Stimulated activated CD4-positive, alpha-beta T cell treated with anti-CD3 and anti-CD28 coated beads, Interleukin-15, amount 100 ng/mL, for 1 hour (primary cell): ENCODE measurements at places on chromosomes 7 and 10.

DNA sequence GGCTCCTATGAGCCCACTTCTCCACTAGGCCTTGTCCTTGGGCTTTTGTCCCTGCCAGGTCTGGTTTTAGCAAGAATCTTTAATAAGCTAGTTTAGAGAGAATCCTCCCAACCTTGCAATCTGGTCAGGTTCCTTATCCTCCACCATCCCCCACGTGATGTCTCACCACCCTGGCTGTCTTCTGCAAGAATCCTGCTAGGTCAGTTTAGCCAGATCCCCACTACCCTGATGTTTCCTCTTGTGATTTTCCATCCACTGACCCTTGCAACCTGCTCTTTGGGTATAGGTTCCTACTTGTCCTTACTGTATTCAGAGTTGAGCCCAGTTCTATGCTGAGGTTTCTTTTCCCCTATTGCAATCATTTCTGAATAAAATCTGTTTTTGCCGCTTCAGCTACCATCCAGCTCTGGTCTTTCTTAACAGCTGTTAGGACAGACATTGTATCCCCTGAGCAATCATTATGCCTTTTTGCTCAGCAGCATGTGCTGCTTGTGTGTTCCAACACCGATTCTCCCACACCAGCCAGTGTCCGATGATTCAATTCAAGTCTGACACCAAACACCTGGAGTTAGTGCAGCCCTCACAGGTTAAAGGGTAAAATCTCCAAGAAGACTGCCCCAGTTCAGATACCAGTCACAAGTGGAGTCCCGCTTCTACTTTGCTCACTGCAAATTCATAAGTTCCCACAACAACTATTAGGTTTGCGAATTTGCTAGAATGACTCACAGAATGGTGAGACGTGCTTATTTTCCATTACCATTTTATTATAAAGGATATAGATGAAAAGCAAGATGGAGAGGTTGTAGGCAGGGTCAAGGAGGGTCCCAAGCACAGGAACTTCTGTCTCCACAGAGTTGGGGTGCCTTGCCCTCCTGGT lies 62.2 kb upstream of the ADCY1 start:
- no peak for DNase-seq

GRCh38 chr7:38211940-38212339 lies 33.9 kb downstream of the STARD3NL start:
- DNase-seq: no peak

DNA sequence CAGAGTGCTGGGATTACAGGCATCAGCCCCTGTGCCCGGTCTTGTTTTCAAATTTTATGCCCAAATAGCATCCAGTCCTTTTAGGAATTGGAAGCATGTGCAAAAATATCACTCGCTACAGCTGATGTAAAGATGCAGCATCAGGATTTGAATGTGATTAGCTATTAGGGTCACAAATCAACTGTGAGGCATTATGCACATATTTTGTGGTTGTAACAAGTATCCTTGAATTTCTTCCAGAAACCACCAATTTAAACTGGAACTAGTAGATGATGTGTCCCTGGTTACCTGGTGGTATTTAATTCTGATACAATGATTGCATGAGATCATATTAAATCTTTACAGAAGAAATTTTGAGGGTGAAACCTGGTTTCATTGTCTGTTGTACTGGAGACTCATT lies 41.0 kb upstream of the ITGA8 start:
- no peak for DNase-seq

DNA sequence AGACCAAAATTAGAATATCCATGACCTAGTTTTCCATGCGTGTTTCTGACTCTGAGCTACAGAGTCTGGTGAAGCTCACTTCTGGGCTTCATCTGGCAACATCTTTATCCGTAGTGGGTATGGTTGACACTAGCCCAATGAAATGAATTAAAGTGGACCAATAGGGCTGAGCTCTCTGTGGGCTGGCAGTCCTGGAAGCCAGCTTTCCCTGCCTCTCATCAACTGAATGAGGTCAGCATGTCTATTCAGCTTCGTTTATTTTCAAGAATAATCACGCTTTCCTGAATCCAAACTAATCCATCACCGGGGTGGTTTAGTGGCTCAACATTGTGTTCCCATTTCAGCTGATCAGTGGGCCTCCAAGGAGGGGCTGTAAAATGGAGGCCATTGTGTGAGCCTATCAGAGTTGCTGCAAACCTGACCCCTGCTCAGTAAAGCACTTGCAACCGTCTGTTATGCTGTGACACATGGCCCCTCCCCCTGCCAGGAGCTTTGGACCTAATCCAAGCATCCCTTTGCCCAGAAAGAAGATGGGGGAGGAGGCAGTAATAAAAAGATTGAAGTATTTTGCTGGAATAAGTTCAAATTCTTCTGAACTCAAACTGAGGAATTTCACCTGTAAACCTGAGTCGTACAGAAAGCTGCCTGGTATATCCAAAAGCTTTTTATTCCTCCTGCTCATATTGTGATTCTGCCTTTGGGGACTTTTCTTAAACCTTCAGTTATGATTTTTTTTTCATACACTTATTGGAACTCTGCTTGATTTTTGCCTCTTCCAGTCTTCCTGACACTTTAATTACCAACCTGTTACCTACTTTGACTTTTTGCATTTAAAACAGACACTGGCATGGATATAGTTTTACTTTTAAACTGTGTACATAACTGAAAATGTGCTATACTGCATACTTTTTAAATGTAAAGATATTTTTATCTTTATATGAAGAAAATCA lies 35.5 kb downstream of the CAV1 start:
- DNase-seq: no peak

- no peak for DNase-seq
Observed at GRCh38 chr7:95104739-95105138, 197.3 kb downstream of the PPP1R9A start.

DNA sequence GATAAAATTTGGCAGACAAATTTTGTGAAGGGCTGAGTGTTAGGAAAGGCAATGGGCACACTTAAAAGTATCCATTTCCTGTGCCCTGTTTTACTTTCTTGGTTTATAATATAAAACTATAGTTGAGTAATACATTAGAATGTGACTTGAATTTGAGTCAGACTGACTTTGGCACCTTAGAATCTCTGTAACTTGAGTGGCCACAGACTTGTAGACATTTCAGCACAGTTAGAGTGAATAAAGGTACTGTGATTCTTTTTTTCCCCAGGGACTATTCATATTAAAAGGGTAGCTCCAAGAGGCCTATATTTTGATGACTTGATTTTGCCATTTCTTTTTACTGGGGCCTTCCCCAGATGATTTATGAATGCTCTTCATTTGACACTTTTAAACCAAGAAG lies 22.4 kb downstream of the GBF1 start:
- no peak for DNase-seq

DNA sequence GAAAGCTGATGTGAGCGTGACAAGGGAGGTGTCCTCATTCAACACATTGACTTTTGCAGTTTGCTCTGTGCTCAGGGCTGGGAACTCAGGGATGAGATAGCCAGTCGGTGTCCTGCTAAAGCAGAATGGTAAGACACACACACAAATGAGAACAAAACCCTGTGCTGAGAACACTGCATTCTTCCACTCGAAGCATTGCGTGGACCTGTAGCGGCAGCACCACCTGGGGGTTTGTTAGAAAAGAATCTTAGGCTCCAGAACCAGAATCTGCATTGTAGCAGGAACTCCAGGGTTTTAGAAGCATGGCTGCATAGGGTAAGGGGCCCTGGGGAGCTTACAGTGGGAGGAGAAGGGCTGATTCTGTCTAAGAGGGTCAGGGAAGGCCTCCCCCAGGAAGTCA lies 21.5 kb upstream of the OGDHL start:
- DNase-seq: no peak

DNA sequence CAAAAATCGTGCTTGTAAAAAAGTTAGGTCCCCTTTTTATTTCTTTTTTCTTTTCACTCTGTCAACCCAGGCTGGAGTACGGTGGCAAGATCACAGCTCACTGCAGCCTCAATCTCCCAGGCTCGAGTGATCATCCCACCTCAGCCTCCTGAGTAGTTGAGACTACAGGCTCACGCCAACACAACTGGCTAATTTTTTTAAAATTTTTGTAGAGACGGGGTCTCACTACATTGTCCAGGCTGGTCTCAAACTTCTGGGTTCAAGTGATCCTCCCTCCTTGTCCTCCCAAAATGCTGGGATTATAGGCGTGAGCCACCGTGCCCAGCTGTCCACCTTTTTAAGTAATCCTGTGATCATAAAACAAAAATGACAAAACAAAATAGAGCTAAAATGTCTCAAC lies 19.4 kb upstream of the ARHGAP12 start:
- no peak for DNase-seq

GRCh38 chr7:28539289-28539981 lies 127.1 kb downstream of the CREB5 start:
- no peak for DNase-seq

- DNase-seq: no peak
Observed at GRCh38 chr10:132810807-132811700, 25.1 kb upstream of the NKX6-2 start.

DNA sequence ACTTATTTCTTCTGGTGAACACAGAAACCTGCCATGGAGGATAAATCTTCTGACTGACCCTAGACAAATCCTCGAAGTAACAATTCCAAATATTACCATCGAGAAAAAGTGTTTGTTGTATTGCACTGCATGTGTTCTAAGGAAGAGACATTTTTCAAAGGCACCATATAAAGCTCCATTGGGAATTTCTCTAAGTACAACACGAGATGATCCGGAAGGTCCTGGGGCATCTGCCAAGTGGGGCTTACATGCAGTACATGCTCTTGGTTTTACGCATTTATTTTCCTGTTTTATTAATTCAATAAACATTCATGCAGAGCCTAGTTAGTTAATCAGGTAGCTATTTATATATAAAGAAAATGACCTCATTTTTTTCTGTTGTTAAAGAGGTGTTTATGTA lies 692.0 kb upstream of the IGFBP3 start:
- DNase-seq: no peak

DNA sequence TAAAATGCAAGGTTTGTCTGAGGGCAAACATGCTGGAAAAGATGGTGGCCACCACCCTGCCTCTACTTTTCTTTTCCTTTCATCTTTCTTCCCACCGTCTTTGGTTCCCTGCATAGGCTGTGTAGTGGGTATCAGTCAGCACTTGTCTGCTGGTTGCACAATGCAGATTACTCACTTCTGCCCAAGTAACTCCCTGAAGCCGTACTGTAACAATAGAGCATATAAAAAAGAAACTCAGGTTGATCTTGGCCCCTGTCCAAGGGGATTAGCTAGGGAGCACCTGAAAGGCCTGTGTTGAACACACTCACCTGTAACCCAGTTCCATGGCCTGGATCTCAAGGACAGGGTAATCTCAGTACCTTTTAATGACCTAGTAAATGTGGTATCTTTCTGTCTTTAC lies 533.0 kb upstream of the GALNT17 start:
- DNase-seq: no peak

GRCh38 chr10:88986549-88987242 lies 3.9 kb upstream of the FAS start:
- DNase-seq: no peak

DNA sequence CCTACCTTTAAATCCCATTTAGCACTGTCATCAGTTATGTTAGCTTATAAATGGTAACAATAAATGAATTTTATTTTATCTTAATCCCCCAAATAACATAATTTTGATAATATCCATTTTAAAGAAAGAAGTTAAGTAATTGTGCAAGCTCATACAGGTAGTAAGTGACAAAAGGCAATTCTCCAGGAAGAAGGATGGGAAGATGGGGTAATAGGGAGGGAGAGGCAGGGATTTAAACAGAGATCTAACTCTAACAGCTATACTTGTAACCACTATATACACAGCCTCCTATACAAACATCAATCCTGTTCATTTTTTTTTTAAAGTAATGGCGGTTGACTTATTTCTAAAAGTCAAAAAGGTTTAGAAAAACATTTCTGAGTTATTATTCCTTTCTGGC lies 119.4 kb downstream of the SGMS1 start:
- DNase-seq: no peak

GRCh38 chr7:114656466-114656865 lies 241.9 kb downstream of the FOXP2 start:
- DNase-seq: no peak

DNA sequence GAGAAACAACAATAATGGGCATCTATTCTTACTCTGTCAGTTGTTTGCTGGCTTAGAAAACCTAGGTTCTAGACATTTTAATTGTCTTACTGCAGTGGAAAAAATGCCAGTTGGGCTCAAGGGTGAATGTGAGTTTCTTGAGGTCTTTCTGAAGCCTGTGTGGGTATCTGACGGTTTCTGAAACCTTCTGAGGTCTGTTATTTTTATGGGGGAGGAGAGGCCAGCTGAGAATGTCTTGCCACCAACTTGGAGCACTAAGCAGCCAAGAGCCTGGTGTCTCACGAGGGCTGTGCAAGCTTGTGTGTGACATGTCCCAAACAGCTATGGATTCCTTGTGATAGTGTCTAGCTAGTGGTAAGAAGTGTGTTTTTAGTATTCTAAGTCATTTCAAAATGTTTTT lies 24.2 kb upstream of the DDC start:
- no peak for DNase-seq

- peak; percentile 60 for DNase-seq
Observed at GRCh38 chr7:37448636-37449361, at the start of gene ELMO1. Gene ELMO1, minus strand, starts transcription at chr7:37448864. Its CDS starts 106,174 bp downstream, at chr7:37342690.

DNA sequence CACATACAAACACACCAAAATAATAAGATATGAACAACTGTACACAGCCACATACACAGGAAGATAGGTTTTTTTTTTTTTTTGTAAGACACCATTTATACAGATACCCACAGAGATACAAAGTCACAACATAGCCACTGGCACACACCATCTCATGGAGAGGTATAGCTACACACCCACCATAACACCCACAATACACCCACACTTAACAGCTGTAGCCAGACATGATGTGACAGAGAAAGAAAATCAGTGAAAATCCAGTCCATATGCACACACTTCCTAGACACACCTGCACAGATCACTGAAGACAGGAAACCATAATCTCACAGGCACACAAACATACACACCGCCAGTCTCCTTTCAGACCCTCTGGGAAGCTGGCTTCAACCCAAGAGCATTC lies 62.4 kb upstream of the PAX2 start:
- DNase-seq: no peak

GRCh38 chr7:43569424-43569823 lies 13.5 kb upstream of the STK17A start:
- DNase-seq: no peak

GRCh38 chr7:21960922-21961321 lies 15.2 kb upstream of the CDCA7L start:
- no peak for DNase-seq

DNA sequence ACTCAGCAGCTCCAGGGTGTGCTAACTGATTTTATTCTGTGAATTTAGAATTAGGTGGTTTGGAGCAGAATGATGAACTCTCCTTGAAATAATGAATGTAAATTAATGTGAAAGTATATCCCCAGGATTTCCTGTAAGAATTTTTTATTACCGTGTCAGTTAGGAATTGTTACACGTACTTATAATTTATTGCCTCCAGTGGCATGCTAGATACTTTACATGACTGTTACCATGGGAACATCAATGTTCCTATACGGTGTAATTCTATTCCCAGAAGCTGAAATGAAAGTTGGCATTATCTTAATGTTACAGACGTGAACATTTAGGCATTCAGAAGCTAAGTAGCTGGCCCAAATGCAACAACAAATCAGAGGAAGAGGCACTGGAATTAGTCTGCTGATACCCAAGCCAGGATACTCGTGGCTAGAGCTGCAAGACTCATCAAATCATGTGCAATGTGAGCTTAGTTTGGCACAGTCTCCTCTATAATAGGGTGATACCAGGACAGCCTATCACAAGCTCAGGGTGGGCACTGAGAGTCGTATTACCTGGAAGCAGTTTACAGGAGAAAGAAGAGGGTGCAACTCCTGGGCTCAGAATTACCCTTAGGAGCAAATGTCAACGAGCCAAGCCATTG lies 30.0 kb upstream of the PRKAR2B start:
- DNase-seq: no peak

- no peak for DNase-seq
Observed at GRCh38 chr7:112082306-112082705, 123.9 kb downstream of the DOCK4 start.
